ENCODE measurements at places on chromosomes 11 and 22.

DNA sequence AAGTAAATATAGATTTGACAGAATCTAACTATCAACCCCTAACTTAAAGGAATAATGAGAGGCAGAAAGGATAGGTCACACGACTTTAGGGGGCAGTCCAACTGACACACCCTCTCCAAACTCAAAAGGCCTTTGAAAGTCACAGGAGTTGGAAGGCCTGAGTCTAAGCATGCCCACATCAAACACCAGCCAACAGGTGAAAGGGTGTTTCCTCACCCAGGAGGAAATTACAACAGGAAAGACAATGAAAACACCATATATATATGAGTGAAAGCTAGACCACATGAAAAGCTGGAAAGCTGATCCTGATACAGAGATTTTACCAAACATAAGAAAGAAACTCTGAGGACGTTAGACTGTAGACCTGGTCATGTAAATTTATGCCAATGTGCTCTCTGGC is 10.5 kb upstream of the DEPDC7 start:
- DNase-seq = no peak

DNA sequence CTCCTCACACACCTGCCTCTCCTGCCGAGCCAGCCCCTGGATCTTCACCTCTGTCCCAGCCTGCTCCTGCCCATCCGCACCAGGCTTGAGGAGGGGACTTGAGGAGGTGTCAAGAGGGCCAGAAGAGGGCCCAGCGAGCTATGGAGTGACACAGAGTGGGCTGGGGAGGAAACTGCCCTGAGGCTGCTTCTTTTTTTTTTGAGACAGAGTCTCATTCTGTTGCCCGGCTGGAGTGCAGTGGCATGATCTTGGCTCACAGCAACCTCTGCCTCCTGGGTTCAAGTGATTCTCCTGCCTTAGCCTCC is 21.9 kb upstream of the CDON start:
- no peak for DNase-seq

GRCh38 chr11:118048472-118049370 is 28.2 kb upstream of the TMPRSS4 start:
- no peak for DNase-seq

- DNase-seq = no peak
These were observed 510.1 kb upstream of the LARGE1 start for GRCh38 chr22:34430386-34430785.

GRCh38 chr22:49330421-49331222 is 497.1 kb downstream of the BRD1 start:
- no peak for DNase-seq

GRCh38 chr22:18096823-18097222 is 13.8 kb upstream of the TUBA8 start:
- no peak for DNase-seq

GRCh38 chr11:119055901-119056300 is 1.1 kb downstream of the HYOU1 start:
- peak; percentile 49 for DNase-seq

- DNase-seq = no peak
These were observed 52.5 kb downstream of the RPL27A start for GRCh38 chr11:8735094-8735493.

GRCh38 chr22:35008213-35008612 is 57.7 kb upstream of the ISX start:
- no peak for DNase-seq

DNA sequence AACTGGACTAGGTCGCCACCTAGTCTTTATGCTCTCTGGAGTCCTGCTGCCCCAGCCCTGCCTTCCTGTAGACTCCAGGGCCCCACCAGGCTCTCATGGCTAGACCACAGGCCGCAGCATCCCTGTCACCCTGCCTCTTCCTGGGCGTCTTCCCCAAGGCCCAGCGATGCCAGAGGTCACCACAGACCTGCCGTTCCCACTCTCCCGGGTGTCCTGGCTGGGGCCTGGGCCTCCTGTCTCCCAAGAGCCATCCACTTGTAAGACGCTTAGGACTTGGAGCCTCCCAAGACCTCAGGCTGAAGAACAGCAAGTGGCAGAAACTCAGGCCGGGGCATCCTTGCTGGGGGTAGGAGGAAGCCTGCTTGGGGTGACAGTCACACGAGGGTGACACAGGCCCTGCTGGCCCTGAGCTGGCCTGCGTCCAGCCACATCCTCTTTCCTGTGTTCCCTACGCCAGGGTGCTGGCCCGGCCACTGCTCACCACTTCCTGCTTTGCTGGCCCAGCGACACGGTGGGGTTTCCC is 2.0 kb upstream of the TCIRG1 start:
- DNase-seq = no peak

DNA sequence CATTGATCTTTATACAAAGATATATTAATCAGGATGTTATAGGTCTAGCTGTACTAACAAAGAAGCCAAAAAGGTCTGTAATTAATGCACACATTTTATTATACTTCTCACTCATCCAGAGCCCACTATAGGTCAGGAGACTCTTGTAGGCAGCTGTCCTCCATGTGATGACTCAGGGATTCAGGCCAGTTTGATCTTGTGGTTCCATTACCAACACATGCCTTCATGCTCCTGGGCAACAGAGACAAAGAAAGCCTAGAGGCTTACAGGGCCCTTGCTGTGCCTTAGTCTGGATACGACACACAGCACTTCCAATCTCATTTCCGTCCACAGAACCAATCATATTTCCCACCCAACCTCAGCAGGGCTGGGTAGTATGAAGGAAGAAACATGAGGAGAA is 150.3 kb upstream of the NCAM1 start:
- no peak for DNase-seq

- no peak for DNase-seq
These were observed 7.2 kb upstream of the CYTH4 start for GRCh38 chr22:37275134-37275533.

DNA sequence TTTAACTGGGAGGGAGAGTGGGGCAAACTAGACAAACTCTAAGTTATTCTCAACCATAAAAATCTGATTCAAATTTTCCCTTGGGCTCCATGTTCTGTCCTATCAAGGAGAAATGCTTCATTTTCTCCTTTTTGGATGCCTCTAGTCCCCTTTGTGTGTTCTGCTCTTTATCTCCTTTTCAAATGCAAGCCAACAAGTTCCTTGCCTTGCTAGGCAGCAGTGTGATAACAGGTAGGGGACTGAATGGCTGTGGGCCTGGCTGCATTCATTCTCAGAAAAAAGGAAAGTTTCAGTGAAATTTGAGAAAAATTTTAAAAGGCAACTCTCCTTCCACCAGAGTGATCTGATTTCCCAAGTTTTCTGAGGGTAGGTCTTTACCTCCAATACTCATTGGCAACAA is 26.9 kb upstream of the MMP8 start:
- no peak for DNase-seq

DNA sequence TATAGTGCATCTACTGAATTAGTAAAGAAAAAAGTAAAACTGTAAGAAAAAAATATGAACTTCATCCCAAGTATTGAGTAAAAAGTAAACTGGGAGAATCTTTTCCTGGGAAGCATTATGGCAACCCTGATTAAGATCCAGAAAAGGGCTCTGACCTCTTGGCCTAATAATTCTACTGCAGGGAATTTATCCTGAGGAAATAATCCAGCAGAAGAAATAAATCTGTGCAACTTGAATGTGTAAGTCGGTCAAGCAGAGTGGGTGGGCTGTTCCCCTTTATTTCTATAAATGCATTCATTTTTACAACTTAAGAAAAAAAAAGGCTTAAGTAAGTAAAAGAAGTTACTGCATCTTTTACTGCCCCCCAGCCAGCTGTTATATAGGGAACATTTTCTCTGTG is 111.2 kb upstream of the PARVA start:
- no peak for DNase-seq

DNA sequence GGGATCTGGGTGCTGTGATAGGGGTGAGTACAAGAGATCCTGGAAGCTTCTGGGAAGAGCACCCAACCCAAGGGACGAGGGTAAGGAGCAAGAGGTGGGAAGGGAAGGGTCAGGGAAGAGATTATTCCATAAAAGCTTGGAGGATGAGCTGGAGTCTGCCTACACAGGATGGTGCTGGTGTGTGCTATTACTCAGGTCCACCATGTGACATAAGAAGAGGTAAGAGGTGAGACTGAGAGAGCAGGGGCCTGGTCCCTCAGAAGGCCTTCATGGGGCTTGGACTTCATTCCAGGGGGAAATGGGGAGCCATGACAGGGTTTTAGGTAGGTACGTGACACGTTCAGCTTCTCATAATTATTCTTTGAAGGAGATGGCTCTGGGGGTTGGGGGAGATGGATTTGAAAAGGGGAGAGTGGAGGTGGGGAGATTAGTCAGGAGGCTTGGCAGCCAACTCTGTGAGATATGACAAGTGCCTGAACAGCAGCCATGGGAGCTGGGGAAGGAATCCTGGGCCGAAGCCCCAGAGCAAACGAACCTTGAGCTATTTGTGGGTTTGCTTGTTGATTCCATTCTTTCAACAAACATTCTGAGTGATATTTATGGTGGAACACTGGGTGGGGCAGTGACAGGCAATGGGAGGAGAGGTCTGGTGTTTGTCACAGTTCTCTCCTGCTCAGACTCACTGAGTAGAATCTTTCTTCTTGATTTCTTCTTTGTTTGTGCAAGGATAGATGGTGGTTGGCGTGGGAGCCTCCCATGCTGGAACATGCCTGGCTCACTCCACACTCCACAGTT is 11.2 kb upstream of the NCAM1 start:
- DNase-seq = no peak

DNA sequence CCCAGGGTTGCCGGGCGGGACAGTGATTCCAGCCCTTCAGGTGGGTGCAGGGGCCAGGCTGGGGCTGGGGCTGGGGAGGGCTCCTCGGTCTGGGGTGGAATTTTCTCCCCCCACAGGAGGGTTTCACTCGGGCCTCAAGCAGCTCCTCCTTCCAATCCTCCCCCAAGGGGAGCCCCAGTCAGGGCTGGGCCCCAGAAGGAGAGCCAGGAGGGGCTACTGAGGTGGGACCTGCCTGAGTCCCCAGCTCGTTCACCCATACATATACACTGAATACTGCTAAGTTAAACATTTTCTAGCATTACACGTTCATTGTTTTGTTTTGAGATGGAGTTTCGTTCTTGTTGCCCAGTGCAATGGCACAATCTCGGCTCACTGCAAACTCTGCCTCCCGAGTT is 1.5 kb upstream of the CRACR2B start:
- DNase-seq = no peak

- DNase-seq = no peak
These were observed 66.1 kb downstream of the RBMXL2 start for GRCh38 chr11:7154881-7155361.

GRCh38 chr11:460331-461199 is 10.5 kb downstream of the PTDSS2 start:
- DNase-seq = peak; percentile 37

DNA sequence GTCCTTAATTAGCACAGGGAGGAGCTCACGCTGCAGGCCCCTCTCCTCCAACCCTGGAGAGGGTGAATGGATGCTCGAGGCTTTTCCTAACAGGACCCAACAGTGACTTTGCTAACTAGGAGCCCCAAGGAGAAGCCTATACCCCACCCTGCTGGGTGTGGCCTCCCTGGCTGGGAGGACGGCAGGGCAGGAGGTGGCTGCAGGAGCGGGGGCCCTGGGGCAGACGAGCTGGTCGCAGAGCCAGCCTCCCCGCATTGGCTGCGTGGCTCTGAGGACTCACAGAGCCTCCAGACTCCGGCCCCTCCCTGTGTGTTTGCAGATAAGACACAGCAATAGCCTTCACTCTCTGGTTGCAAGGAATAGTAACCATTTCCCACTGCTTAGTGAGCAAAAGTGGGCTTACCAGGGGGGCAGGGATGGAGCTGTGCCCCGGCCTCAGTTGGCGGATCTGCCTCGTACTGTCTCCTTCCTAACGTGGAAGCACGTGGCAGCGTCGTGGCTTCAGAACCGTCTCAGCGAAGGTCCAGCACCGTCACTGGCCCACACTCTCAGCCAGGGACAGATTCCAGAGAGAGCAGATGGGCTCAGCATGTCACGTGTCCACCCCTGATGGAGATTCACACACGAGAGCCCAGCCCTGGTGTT is 1087.5 kb downstream of the BRD1 start:
- no peak for DNase-seq

DNA sequence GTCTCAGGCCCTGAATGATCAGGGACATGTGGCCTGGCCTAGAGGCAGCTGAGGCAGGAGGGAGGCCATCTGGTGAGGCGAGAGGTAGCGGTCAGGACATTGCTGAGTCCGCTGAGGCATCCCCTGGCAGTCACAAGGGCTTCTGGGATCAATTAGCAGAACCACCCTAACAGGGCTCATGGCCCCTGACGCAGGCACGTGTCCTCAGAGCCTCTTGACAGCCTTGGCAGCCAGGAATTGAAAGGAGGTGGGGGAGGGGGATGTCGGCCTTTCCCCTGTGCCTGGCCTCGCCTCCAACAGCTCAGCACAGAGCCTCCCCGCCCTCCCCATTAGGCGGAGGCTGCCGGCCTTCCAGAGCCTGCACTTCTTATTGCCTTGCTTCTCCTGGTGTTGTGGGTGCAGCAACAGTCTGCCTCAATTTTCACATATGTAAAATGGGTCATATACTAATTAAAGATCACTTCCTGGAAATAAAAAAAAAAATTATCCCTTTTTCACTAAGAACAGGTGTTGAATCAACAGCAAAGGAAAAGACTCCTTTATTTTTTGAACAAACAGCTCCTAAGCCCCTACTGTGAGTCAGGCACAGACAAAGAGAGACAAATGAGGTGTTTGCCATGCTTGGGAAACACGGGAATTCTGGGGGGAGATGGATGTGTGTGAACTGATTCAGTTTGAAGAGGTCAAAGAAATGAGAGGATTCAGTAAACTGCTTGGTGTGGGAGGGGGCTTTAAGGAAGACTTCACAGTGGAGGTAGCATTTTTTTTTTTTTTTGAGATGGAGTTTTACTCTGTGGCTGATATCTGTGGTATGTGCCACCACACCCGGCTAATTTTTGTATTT is 55.3 kb downstream of the NFAM1 start:
- peak; percentile 22 for DNase-seq

- no peak for DNase-seq
These were observed 1.2 kb downstream of the DSCAML1 start for GRCh38 chr11:117795638-117796455.

DNA sequence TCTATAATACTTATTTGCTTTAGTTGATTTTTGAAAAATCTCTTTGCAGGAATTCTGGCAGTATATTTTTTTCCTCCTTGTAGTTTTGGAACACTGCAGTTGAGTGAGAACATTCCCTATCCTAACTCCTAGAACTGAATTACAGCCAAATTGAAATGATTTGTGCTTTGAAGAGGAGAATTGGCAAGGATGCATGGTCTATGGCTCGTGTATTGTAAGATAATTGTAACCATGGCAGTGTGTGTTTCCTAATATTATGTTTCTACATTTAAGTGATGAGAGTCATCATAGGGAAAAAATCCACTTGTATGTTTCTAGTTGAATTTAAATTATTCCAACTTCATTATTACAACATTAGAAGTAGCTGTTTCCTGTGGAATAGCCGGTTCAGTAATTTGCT is 80.9 kb upstream of the MYO18B start:
- peak; percentile 40 for DNase-seq

DNA sequence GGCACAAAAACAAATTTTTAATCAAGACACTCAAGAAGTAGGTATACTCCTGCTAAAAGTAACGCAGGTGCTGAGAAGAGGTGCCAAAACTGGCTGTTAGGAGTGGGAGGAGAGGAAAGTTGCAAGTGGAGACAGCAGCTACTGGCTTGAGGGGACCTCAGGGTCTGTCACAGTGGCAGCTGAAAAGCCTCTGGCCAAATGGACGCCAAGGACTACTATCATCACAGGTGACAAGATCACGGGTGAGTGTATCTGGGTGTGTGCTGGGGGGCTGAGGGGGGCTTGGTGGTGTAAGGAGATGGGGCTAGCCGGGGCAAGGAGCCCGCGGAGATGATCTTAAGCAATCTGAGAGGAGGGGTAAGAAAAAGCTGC is 687 bp downstream of the ZNF202 start:
- no peak for DNase-seq

- no peak for DNase-seq
These were observed 33.4 kb downstream of the MN1 start for GRCh38 chr22:27768027-27768653.

- no peak for DNase-seq
These were observed 36.7 kb downstream of the CCDC90B start for GRCh38 chr11:83249445-83249844.
